ENCODE measurements at places on chromosomes 11 and 22. TPM values are rescaled to one million over a fixed set of nuclear protein-coding genes. Genes with fewer than 3 reads are reported as not detected.

DNA sequence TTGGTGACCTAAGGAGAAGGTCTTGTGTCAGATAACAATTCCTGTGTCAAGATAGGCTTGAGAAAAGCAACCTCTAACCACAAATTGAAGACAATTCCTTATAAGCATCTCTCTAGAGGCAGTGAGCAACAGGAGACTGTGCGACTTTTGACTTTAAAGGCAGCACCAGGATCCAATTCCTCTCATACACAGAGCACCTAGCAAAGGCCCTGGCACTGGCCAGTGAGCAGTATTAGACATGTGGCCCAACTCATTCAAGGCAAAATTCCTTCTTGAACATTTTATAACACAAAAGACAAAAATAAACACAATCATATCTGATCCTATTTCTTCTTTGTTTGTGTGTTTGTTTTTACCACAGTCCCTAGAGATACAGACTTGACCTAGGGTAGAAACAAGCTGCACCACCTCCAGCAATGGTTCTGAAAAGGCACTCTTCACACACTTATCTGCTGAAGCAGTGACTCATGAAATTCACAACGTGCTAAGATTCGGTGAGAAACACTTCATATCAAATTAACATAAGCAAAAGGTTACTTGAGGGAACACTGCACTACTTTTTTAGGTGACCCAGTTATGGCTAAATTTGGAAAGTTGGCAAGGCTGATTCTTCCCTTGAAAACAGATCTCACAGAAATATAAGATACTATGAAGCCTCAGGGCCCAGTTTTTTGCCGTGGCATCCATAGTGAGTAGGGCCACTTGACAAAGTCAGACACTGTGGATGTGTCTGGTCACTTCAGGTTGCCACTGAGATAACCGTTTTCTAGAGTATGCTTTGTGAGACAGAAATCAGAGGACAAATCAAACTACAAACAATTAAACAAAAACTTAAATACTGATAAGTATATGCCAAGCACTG lies 1018.9 kb downstream of the DLG2 start:
- DNase-seq, result no peak
- H3K4me3 ChIP-seq, result no peak overlapping the region
- no peaks in the 10 kb centered on the region for H3K4me1 ChIP-seq
- H3K27me3 ChIP-seq, result no peaks in the 10 kb centered on the region
- H3K36me3 ChIP-seq, result no peaks in the 10 kb centered on the region

Gene PATE2
- not detected for total RNA-seq

- H3K27me3 ChIP-seq, result no peaks in the 10 kb centered on the region
- H3K36me3 ChIP-seq, result no peaks in the 10 kb centered on the region
- H3K27ac ChIP-seq, result no peak overlapping the region
- peaks cover 19% of the 10 kb centered on the region for H3K4me1 ChIP-seq
- no peak overlapping the region for H3K4me3 ChIP-seq
- DNase-seq, result no peak
These were observed 97.7 kb downstream of the RBFOX2 start for GRCh38 chr22:35930933-35931332.

GRCh38 chr22:42134100-42135020 lies 3.8 kb upstream of the CYP2D6 start:
- DNase-seq, result no peak
- no peak overlapping the region for H3K27ac ChIP-seq
- no peaks in the 10 kb centered on the region for H3K27me3 ChIP-seq
- H3K4me1 ChIP-seq, result no peaks in the 10 kb centered on the region

DNA sequence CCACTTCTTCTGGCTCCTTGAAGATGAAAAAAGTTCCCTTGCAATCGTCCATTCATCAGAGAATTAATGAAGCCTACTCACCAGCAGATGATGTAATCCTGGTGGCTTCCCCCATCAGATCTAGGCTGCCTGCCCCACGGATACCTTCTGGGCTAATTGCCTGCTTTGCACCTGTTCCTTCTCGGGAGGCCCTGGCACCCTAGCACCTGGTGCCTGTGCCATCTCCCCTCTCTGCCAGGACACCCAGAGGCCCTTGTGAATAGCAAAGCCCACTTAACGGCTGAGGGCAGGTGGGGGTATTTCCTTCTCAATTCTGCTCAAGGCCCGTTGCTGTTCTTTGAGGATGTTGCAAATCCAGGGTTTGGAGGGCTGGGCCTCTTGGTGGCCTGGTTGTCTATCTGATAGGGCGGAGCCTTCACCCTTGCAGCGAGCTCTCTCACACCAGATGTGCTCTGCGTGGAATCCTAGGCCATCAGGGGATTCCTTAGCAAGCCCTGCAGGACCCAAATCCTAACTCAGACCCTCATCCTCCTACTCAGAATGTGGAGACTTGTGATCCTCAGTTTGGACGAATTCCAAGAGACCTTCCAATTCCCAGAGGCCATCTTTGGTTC lies at the start of gene LMO2:
LMO2 (minus strand) TSS at position 363 of the 614 bp plus-strand sequence. CDS start 22,360 bp downstream, outside the sequence.
- no peak within 1 kb of the TSS for H3K4me3 ChIP-seq
- DNase-seq, result no peak
- no peaks in the 10 kb centered on the region for H3K36me3 ChIP-seq
- H3K27ac ChIP-seq, result no peak within 1 kb of the TSS

DNA sequence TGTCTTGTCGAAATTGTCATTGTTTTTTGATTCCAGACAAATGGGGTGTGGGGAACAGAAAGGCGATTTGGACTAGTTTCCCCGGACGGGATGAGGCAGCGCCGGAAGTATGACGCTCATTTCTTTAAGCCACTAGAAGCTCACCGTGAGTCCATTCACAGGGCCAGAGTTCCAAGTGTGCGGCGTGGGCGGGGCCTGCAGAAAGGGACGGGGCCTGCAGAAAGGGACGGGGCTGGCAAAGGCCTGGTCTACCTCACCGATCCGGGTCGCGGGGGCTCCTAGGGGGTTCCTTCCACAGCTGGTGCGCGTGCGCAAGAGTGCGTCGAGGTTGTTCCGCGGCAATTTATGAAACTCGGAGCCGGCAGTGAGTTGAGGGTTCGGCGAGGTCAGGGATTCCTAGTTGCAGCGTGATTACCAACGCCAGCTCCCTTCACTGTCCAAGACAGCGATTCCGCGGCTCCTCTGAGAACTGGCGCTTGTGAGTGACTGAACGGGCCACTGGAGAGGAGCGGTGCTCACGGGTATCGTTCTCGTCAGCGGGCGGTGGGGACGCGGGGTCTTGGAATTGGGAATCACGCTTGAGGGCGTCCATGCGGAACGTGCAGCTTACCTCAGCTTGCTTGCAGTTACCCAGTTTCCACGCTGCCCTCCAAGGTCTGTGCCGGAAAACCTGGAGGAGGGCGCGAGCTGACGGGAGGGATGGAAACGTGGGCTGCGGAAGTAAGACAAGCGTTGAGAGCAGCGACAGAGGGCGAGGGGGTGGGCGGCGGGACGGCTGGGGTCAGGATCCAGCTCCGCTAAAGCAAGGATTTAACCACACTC lies at the start of gene ZNF215:
ZNF215 (plus strand) TSS at position 219 of the 822 bp plus-strand sequence. CDS start 5,847 bp downstream, outside the sequence.
- peaks cover 12% of the 10 kb centered on the region for H3K4me1 ChIP-seq
- peak within 1 kb of the TSS; percentile 49 for H3K4me3 ChIP-seq
- peak within 1 kb of the TSS; percentile 66 for H3K27ac ChIP-seq
- peak; percentile 85 for DNase-seq
- H3K36me3 ChIP-seq, result no peaks in the 10 kb centered on the region
- no peaks in the 10 kb centered on the region for H3K27me3 ChIP-seq
